Stimulated activated CD8-positive, alpha-beta memory T cell treated with anti-CD3 and anti-CD28 coated beads, Interleukin-7, amount 100 ng/mL, for 1 hour (primary cell): ENCODE measurements at places on chromosomes 4 and X.

GRCh38 chr4:169984745-169985144, 41.5 kb downstream of the MFAP3L start:
- DNase-seq = no peak

GRCh38 chrX:130171446-130172126, at the start of gene RAB33A:
Gene RAB33A (plus strand): TSS chrX:130171962. CDS start chrX:130172063, 101 bp downstream.
- DNase-seq = no peak

- no peak for DNase-seq
These were observed 1.5 kb downstream of the FHDC1 start for GRCh38 chr4:152937336-152938236.

GRCh38 chr4:77010841-77011354, 61.3 kb downstream of the SEPTIN11 start:
- DNase-seq = no peak

- DNase-seq = no peak
These were observed 843.4 kb downstream of the FSTL5 start for GRCh38 chr4:161320377-161320776.

DNA sequence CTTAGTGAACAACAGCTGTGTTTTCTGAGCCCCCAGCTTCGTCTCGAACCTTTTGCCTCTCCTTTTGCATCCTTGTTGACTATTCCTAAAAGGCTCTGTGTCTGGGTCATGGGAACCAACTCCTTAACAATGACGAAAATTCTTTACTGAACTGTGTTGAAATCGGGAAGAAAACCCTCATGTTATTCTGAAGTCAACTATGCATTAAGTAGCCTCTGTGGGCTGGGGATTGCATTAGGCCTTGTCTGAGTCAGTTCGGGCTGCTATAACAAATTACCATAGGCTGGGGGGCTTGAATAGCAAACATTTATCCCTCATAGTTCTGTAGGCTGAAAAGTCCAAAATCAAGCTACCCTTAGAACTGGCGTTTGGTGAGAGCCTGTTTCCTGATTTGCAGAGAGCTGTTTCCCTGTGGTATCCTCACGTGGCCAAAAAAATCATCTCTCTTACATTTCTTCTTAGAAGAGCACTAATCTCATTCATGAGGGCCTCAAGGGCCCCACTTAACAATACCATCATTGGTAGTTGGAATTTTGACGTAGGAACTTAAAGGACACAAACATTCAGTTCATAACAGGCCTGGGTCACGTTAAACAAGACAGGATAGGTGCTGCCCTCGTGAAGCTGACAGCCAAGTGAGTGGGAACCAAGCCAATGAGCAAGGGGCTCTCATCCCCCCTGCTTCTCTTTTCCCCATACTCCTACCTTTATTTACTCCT, 75.9 kb downstream of the CLNK start:
- no peak for DNase-seq

- no peak for DNase-seq
These were observed 374.9 kb upstream of the AADAT start for GRCh38 chr4:170464614-170465197.

- DNase-seq = peak; percentile 74
These were observed 18.7 kb upstream of the TMEM192 start for GRCh38 chr4:165131247-165131832.

- DNase-seq = no peak
These were observed 109.1 kb downstream of the PHEX start for GRCh38 chrX:22141047-22141730.

DNA sequence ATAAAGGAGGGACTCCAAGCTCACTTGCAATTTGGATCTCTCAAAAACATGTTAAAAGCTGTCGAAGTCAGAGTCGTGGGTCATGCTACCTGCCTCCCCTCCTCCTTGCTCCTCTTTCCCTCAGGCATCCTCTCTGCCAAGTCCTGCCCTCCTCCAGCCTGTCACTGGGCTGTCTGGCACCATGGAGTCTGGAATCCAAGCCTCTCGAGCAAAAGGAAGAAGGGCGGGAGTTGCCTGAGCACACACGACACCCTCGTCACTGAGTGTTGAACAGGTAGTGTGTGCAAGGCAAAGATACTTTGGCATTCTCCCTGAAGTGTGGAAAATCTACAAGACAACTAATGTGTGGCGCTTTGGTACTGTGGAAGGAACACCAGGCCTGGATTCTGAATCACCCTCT, 62.2 kb downstream of the HAUS3 start:
- DNase-seq = no peak

- DNase-seq = no peak
These were observed 5.3 kb downstream of the NAT8L start for GRCh38 chr4:2064276-2064991.

- DNase-seq = no peak
These were observed 58.9 kb downstream of the HAUS3 start for GRCh38 chr4:2182994-2183393.

DNA sequence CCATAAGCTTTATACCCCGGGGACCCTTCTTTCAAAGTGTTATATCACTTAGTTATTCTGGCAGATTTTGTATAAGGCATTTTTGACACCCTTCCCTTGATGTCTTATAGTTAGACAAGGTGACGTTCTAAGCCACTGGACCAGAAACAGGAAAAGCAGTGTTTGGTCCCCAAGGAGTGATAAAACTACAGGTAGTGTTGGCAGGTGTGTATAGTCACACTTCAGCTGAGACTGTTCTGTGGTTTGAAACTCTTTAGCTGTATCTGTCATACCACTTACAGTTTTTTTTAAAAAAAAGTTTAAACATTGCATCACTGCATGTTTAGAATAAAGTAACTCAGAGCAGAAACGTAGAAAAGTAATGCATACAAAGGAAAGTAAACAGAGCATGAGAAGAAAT, 48.5 kb downstream of the TLL1 start:
- DNase-seq = no peak

GRCh38 chr4:72194046-72194445, 162.2 kb downstream of the NPFFR2 start:
- no peak for DNase-seq

GRCh38 chr4:156661555-156661954, 310.0 kb downstream of the PDGFC start:
- no peak for DNase-seq

DNA sequence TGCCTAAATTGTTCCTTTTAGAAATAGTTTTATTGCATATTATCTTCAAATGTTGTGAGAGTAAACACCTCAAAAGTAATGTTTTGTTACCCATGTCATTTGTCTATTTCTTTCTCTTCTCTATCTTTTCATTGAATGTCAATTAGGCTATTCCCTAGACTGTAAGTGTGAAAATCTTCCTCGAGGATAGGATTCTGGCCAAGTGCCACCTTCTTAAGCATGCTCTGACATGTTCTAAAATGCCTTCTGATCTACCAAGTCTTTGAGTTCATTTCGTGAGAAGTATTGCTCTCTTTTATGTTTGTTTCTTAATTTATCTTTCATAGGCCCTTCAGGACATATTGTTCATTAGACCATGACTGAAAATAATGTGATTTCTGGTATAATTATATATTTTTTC, 44.1 kb upstream of the TLL1 start:
- DNase-seq = no peak

DNA sequence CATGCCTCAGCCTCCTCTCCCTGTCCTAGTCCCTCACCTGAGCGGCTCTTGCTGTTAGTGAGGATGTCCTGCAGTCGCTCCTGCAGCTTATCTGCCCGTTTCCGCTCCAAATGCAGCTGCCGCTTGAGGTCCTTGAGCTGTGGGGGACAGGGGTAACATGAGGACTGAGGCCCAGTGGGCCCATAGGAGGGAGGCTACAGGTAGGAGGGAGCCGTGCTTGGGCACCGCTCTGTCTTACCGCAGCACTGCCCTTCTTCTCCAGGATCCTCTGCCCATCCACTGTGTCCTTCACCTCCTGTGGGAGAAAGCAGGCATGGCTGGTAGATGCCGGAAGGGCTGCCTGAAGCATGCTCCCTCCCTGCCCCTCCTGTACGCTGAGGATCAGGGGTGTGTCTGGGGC, 9.5 kb upstream of the KCND1 start:
- no peak for DNase-seq

DNA sequence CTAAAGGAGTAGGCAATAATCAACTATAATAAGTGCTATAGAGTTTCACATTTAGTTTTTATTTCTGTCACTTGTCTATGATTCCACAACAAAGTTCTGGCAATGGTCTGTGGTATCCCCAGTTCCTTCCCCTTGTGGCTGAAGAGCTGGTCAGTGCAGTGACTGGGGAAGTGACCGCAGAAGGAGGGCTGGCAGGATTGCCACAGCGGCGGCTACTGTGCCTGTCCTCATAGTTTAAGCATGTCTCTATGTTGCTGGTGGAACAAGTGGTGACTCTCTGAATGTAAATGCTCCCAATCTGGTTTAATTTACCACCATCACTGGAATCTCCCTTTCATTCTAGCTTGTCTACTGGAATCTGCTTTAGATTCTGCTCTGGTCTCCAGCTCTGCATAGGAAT, 170.6 kb upstream of the GK2 start:
- DNase-seq = no peak

GRCh38 chr4:151901631-151902030, 140.8 kb upstream of the GATB start:
- DNase-seq = no peak

DNA sequence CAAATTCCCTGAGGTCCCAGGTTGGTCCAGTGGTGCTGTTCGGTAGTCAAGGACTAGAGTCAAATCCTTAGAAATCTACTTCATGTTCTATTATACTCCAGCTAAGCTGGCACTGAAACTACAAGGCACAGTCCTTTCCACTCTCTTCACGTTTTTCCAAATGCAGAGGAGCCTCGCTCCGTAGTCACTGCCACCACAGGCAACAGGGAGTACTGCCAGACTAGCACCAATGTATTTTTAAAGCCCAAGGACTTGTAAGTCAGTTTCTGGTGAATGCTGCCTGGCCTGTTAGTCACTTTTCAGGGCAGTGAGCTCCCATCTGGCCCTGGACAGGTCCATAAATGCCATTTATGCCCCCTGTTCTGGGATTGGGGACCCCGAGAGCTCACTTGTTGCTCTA, 323.5 kb downstream of the FAM47A start:
- no peak for DNase-seq

GRCh38 chrX:18886005-18886343, 97.9 kb downstream of the PHKA2 start:
- DNase-seq = no peak

DNA sequence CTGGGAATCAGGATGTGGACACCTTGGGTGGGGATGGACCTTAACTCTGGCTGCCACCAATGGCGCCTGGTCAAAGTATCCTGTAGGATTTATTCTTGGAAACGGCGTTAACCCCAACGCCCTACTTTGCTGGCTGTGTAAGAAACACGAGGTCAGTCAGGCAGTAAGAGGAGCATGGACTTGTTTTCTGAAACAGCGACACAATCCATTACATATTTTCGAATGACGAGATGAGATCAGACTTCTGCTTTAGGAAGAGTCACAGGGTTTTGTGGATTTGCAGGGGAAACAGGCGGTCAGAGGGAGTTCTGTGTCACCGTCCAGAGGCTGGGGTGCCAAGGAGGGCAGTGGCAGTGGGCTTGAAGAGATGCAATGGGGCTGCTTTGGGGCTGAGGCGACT, 92.2 kb downstream of the TBL1X start:
- DNase-seq = no peak

DNA sequence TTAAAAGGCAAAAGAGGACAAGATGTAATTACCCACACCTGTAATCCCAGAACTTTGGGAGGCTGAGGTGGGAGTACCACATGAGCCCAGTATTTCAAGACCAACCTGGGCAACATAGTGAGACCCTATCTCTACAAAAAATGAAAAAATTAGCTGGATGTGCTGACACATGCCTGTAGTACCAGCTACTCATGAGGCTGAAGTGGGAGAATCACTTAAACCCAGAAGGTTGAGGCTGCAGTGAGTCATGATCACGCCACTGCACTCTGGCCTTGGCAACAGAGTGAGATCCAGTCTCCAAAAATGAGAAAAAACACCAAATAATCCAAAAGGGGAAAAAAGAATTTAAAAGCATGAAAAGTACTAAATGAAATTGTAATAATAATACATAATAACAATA, 30.8 kb downstream of the NR0B1 start:
- no peak for DNase-seq

- DNase-seq = no peak
These were observed 12.1 kb upstream of the PORCN start for GRCh38 chrX:48496660-48497059.

DNA sequence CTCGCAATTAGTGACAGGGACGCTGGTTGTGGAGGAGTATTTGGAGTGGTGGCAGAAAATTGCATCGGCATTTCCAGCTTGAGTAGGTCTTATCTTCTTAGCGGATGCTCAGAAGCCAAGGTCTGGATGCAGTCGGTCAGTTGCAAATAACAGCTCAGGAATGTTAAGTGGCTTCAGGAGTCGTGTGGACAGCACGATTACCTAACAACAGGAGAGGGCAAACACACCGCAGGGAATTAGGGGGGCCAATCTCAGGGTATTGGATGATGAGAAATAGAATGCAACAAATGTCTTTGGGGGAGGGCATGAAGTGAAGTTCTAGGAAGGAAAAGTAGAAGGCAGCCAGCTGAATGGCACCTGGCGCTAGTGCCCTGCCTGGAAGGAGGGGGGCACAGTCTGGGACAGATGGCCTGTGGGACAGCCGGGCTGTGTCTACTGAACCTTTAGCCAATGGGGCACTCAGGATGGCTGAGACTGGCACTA, 11.8 kb downstream of the RASL11B start:
- DNase-seq = no peak

- no peak for DNase-seq
These were observed 67.8 kb downstream of the REPS2 start for GRCh38 chrX:17014216-17014615.

- DNase-seq = no peak
These were observed 6.1 kb downstream of the F8A1 start for GRCh38 chrX:154892296-154892695.

DNA sequence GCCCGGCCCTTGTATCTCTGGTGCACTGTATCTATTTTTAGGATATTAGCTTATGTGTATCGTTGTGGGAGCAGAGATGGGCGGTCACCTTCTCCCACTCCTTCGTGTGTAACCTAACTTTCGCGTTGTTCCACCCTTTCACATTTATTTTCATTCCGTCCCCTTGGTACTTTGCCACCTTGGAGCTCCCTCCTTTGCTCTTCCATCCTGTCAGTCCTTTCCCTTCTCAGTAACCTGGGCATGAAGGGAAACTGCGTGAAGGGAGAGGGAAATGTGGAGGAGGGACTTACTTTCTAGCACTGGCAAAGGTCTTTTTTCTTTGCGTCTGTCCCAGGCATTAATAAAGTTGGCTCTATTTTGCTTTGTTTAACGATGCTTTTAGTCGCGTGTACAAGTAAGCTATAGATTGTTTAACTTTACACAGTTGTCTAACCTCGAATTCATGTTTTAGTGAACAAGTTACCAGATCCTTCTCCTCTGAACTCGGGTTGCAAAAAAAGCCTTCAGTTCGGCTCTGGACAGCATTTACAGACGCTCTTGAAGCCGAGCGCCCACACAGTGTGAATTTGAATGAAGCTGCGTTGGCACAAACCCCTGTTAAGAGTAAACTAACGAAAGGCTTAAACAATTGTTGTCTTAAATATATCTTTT, 3.9 kb downstream of the PCDH10 start:
- no peak for DNase-seq

- DNase-seq = no peak
These were observed 58.0 kb upstream of the SCML1 start for GRCh38 chrX:17679261-17679660.

DNA sequence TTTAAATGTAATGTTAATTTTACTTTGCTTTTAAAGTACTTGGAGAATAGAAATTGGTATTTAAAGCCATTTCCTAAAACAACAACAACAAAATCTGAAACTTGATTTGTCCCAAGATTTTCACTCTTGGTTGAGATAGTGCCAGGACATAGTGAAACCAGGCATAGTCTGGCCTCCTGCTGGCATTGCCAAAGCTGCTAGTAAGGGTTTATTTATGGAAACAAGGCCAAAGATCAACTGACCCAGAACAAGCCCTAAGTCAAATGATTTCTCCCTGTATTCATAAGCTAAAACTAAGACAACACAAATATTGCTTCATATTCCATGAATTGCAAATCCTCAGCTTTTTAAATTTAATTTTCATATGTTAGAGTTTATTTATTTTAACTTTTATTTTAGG, 227.5 kb upstream of the FGF13 start:
- DNase-seq = no peak
